ENCODE measurements at places on chromosomes 1 and 21.

DNA sequence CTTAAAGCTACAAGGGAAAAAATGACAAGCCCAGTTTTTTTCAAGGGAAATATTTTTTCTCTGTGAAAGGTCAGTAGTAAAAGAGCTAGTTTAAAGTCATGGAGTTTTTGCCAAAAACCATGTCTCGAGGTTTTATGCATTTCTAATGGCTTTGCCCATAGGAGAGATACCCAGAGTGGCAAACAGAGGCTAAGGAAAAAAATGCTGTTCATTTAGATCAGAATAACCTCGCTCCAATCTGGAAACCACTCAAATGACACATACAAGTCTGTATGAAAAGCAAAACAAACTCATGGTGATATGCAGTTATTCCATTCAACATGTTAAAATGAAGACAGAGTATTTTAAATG lies 36.9 kb upstream of the EDEM3 start:
- peak; percentile 41 for DNase-seq

GRCh38 chr21:37525810-37526209 lies 159.2 kb downstream of the DYRK1A start:
- DNase-seq, result no peak

DNA sequence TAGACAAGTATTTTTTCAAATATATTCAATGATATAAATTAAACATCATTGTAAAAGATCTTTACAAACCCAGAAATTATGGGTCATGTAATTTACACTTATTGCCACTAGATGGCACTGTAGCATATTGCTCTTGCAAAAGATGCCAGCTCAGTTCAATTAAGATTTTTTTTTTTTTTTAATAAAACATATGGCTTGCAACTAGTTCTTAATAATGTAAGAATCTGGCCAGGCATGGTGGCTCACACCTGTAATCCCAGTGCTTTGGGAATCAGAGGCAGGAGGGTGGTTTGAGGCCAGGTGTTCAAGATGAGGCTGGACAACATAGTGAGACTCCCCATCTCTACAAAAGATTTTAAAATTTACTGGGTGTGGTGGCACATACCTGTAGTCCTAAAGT lies 49.4 kb upstream of the DESI2 start:
- DNase-seq, result peak; percentile 12

DNA sequence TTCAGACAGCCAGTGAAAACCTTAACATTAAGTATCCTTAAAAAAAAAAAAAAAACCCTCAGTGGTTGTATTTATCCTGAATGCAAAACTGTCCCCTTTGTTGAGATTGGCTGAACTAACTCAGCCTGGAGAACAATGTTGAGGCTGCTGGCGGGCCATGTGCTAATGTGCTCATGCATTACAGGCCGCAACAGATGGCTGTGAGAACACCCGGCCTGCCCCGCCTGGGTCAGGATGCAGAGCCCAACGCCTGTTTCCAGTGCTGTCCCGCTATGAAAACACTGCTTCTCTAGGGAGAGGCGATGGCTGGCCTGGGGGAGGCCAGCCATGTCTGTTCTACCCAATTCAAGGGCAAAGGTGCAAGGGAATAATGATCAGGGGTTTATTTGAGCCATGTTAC lies 13.8 kb downstream of the OLIG2 start:
- DNase-seq, result no peak

- DNase-seq, result no peak
These were observed 142.2 kb downstream of the NFIA start for GRCh38 chr1:61224609-61225008.

- no peak for DNase-seq
These were observed 73.5 kb downstream of the RRAGC start for GRCh38 chr1:38786040-38786436.

- no peak for DNase-seq
These were observed 22.0 kb downstream of the TGFB2 start for GRCh38 chr1:218367118-218367517.

- peak; percentile 19 for DNase-seq
These were observed 43.0 kb upstream of the RAVER2 start for GRCh38 chr1:64701886-64702285.

GRCh38 chr1:213618094-213618493 lies 369.7 kb upstream of the PROX1 start:
- DNase-seq, result no peak

GRCh38 chr1:223390618-223391017 lies 2.6 kb upstream of the CCDC185 start:
- DNase-seq, result no peak

- no peak for DNase-seq
These were observed 68.4 kb downstream of the ST6GALNAC3 start for GRCh38 chr1:76142771-76143540.

- no peak for DNase-seq
These were observed 8.2 kb downstream of the SPATA46 start for GRCh38 chr1:162368451-162368850.

DNA sequence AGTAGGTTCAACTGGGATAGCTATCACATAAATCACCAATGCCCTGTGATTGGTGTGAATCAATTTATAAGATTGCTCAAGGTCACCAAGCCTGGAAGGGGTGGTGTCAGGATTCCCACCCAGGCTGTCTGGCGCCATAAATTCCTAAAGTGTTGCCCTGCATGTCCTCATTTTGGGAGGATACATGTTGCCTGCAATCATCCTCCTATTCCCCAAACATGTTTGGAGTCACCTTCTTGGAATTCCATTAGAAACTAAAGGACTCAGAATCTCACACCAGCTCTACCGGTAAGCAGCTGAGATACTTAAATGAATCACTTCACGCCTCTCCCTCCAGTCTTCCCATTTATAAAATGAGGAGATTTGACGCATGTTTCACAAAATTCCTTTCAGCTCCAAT lies 54.1 kb upstream of the SLC45A1 start:
- DNase-seq, result no peak

DNA sequence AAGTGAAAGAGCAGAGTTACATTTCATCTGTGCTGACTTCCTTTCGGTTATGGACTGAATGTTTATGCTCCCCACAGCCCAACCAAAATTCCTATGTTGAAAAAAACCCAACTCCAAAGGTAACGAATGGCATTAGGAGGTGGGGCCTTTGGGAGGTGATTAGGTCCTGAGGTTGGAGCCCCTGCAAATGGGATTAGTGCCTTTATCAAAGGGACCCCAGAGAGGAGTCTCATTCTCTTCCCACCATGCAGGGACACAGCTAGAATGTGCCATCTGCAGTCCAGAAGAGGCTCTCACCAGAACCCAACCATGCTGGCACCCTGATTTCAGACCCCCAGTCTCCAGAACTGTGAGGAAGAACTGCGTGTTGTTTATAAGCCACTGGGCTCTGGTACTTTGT lies 199.3 kb downstream of the TOMM20 start:
- DNase-seq, result no peak

- DNase-seq, result no peak
These were observed 78.4 kb downstream of the PEX14 start for GRCh38 chr1:10553118-10553517.
